ENCODE measurements at places on chromosomes 7 and 10.

DNA sequence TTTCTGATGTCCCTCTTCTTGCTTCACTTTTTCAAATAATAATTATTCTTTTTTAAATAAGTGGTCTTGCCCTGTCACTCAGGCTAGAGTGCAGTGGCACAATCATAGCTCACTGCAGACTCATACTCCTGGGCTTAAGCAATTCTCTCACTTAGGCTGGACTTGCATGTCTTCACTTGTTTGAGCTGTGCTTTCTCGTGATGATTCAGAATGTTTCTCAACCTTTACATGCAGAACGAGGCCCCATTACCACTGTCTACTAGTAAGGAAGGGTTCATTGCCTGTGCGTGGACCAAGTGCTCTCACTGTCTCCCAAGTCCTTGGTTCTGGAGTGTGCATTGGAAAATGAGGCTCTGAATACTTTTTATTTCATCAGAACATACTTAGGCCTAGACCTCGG lies 468.6 kb upstream of the COBL start:
- DNase-seq, result no peak
- H3K27ac ChIP-seq, result no peak overlapping the region
- H3K27me3 ChIP-seq, result no peaks in the 10 kb centered on the region
- H3K36me3 ChIP-seq, result no peaks in the 10 kb centered on the region
- no peak overlapping the region for H3K4me3 ChIP-seq
- H3K4me1 ChIP-seq, result no peaks in the 10 kb centered on the region

DNA sequence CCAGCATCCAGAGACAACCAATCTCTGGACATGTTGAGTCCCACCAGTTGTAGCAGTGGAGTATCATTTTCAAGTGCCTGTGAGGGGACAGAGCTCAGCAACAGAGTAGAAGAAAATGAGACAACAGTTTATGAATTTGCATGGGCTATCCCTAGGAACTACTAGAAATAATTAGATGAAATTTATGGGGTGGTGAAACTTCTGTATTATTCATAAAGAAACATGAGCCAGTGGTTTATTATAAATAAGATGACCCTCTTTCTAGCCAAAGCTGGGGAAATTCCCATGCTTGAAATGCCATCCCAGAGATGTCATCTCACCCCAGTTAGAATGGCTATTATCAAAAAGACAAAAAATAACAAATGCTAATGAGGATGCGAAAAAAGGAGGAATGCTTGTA lies 55.1 kb upstream of the ITGB8 start:
- no peaks in the 10 kb centered on the region for H3K27me3 ChIP-seq
- H3K4me3 ChIP-seq, result no peak overlapping the region
- DNase-seq, result no peak
- no peaks in the 10 kb centered on the region for H3K4me1 ChIP-seq
- no peaks in the 10 kb centered on the region for H3K36me3 ChIP-seq

- H3K4me1 ChIP-seq, result peaks cover 13% of the 10 kb centered on the region
- H3K27me3 ChIP-seq, result no peaks in the 10 kb centered on the region
- H3K36me3 ChIP-seq, result no peaks in the 10 kb centered on the region
- no peak overlapping the region for H3K4me3 ChIP-seq
Measured at GRCh38 chr7:90266808-90267207, 21.8 kb downstream of the CFAP69 start.

DNA sequence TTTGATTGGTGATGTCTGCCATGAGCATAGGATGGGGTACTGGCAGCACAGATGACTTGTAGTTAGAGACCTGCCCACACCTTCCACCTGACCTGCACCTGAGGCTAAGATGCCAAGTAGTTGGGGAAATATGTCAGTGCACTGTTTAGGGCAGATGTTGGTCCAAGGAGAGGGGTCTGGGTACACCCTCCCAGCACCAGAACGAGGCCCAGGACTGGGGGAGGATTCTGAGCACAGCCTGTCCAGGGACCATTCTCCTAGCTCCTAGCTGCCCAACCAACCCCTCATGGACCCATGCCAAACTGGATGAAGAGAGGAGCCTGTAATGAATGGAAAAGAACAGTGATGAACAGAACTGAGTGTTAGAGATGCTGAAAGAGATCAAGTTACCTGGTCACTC lies 28.0 kb downstream of the FRMPD2 start:
- H3K27ac ChIP-seq, result no peak overlapping the region
- no peak for DNase-seq
- H3K4me3 ChIP-seq, result no peak overlapping the region
- H3K36me3 ChIP-seq, result no peaks in the 10 kb centered on the region
- H3K27me3 ChIP-seq, result no peaks in the 10 kb centered on the region

- H3K27me3 ChIP-seq, result no peaks in the 10 kb centered on the region
- H3K27ac ChIP-seq, result no peak overlapping the region
- DNase-seq, result no peak
- no peak overlapping the region for H3K4me3 ChIP-seq
Measured at GRCh38 chr10:131591936-131592335, 280.4 kb upstream of the TCERG1L start.

DNA sequence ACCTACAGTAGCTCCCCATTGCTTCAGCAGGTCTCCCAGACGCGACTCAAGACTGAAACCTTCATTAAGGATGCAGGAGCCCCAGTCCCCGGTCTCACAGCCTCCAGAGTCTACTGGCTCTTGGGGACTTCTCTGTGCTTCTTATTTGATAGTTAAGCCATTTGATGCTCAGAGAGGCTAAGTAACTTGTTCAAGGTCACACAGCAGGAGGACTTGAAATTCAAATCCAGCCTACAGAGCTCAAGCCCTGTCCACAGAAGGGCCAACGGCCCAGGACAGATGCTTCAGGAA lies 21.2 kb upstream of the ZMIZ1 start:
- H3K36me3 ChIP-seq, result no peaks in the 10 kb centered on the region
- no peak for DNase-seq
- no peak overlapping the region for H3K27ac ChIP-seq
- H3K4me3 ChIP-seq, result no peak overlapping the region
- H3K27me3 ChIP-seq, result no peaks in the 10 kb centered on the region
- H3K4me1 ChIP-seq, result peaks cover 52% of the 10 kb centered on the region

- no peaks in the 10 kb centered on the region for H3K27me3 ChIP-seq
- no peak for DNase-seq
- H3K4me1 ChIP-seq, result no peaks in the 10 kb centered on the region
- no peak overlapping the region for H3K27ac ChIP-seq
Measured at GRCh38 chr7:152568972-152569371, 107.0 kb downstream of the XRCC2 start.

GRCh38 chr10:28411648-28412047 lies 108.8 kb upstream of the MPP7 start:
- no peak for DNase-seq
- H3K36me3 ChIP-seq, result no peaks in the 10 kb centered on the region
- H3K27ac ChIP-seq, result no peak overlapping the region
- no peaks in the 10 kb centered on the region for H3K27me3 ChIP-seq

GRCh38 chr10:60846173-60846572 lies 67.9 kb downstream of the CDK1 start:
- H3K36me3 ChIP-seq, result no peaks in the 10 kb centered on the region
- no peak for DNase-seq
- H3K27ac ChIP-seq, result no peak overlapping the region
- no peak overlapping the region for H3K4me3 ChIP-seq

DNA sequence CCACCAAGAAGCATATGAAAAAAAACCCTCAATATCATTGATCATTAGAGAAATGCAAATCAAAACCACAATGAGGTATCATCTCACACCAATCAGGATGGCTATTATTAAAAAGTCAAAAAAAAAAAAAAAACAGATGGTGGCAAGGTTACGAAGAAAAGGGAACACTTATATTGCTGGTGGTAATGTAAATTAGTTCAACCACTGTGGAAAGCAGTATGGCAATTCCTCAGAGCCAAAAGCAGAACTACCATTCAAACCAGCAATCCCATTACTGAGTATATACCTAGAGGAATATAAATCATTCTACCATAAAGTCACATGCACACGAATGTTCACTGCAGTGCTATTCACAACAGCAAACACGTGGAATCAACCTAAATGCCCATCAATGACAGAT lies 46.0 kb downstream of the CNOT4 start:
- H3K27ac ChIP-seq, result no peak overlapping the region
- H3K36me3 ChIP-seq, result no peaks in the 10 kb centered on the region
- no peak for DNase-seq
- H3K4me1 ChIP-seq, result peaks cover 14% of the 10 kb centered on the region

DNA sequence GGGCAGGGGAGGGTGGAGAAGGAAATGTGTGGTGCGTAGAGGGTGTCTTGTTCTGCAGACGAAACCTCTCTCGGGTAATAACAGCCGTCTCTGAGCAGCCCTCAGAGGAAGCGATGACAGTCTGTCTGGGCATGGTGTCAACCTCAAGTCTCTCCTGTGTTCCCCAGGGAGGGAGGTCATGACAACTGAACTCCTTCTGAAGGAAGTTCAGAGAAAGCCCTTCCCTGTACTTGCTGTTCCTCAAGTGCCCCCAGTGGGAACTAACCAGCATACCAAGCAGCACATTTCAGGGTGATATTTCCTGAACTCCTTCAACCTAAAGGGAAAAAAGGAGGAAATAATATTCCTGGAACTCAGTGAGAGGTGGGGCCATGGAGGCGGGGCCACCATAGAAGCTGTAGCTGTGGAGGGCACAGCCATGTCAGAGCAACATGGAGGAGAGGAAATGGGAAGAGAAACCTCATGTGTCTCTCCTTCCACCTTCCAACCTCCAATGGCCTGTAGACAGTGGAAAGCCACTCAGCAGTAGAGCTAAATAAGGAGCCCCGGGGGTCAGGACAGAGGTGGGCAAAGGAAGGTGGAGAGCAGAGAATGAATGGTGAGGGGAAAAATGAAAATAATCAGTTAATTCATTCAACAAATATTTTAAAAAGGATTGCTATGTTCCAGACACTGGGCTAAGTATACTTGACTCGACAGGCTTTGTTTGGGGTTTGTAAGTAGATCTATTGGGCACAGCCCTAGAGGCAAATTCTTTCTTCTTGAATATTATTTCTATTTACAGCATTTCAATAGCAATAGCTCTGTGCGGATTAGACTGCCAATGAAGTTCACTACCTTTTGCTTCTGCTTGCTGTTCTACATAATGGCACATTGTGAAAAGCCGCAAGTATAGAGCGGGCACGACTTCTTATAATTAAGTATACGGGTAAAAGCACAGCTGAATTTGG lies 61.0 kb upstream of the AOAH start:
- DNase-seq, result peak; percentile 20
- peaks cover 7% of the 10 kb centered on the region for H3K4me1 ChIP-seq
- H3K27me3 ChIP-seq, result no peaks in the 10 kb centered on the region
- no peak overlapping the region for H3K4me3 ChIP-seq
- H3K36me3 ChIP-seq, result no peaks in the 10 kb centered on the region
- H3K27ac ChIP-seq, result peak overlapping the region; percentile 21

DNA sequence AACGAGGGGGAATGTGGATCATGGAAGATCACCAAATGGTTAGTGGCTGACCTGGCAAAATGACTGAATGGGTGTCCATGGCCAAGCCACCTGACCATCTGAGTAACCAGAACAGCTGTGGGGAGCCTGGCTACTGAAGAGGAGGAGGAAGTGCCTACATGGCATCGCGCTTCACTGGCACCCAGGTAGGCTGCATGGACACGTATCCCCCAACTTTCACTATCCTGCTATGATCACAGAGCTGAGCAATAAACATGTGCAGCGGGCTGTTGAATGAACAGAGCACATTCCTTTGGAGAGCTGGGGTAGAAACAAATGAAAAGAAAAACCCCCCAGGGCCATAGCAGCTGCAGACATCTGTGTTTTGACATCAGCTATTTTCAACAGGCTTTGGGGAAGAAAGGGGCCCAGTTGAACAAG lies 6.5 kb downstream of the AKR1B1 start:
- no peak for DNase-seq
- no peaks in the 10 kb centered on the region for H3K4me1 ChIP-seq
- H3K27ac ChIP-seq, result no peak overlapping the region
- peaks cover 20% of the 10 kb centered on the region for H3K36me3 ChIP-seq

GRCh38 chr7:375321-375831 lies 85.4 kb downstream of the FOXL3 start:
- H3K27me3 ChIP-seq, result no peaks in the 10 kb centered on the region
- no peaks in the 10 kb centered on the region for H3K36me3 ChIP-seq
- peaks cover 42% of the 10 kb centered on the region for H3K4me1 ChIP-seq
- DNase-seq, result peak; percentile 4

DNA sequence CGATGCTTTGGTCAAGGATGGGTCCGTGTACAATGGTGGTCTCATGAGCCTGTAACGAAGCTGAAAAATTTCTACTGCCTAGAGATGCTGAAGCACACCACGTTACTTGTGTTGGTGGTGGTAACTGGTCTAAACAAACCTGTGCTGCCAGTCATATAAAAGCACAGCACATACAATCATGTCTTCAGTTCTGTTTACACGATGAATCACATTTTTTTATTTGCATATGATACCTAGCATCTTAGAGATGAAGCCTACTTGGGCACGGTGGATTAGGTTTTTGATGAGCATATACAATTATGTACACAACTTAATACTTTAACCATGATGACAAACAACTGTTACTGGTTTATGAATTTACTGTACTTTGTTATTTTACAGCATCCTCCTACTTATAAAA lies 201.0 kb downstream of the ZMYND11 start:
- H3K4me1 ChIP-seq, result no peaks in the 10 kb centered on the region
- peaks cover 2% of the 10 kb centered on the region for H3K36me3 ChIP-seq
- H3K27me3 ChIP-seq, result no peaks in the 10 kb centered on the region
- H3K4me3 ChIP-seq, result no peak overlapping the region

DNA sequence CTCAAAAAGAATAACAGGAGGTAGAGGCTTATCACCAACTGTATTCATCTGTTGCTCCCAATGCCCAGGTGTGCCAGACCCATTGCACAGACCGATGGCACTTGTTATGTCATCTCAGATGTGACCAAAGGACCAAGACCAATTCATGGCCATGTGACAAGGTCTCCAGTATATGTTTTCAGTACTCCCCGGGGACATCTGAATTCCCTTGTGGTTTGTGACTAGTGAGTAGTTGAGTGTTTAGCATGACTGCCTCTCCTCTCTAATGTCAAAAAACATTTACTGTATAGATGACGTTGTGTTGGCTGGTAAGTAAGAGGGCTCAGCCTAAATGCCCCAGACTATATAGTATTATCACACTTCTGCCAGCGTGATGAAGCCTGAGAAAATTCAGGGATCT lies 202.1 kb upstream of the SMIM30 start:
- no peaks in the 10 kb centered on the region for H3K36me3 ChIP-seq
- no peak for DNase-seq
- H3K4me1 ChIP-seq, result no peaks in the 10 kb centered on the region
- no peak overlapping the region for H3K27ac ChIP-seq
- no peaks in the 10 kb centered on the region for H3K27me3 ChIP-seq

- DNase-seq, result no peak
- H3K4me1 ChIP-seq, result no peaks in the 10 kb centered on the region
- H3K27ac ChIP-seq, result no peak overlapping the region
- no peak overlapping the region for H3K4me3 ChIP-seq
Measured at GRCh38 chr7:13155188-13155587, 467.8 kb downstream of the ARL4A start.

GRCh38 chr7:8702807-8703206 lies 269.4 kb downstream of the NXPH1 start:
- H3K4me1 ChIP-seq, result no peaks in the 10 kb centered on the region
- no peak for DNase-seq
- H3K27me3 ChIP-seq, result no peaks in the 10 kb centered on the region
- H3K27ac ChIP-seq, result no peak overlapping the region
- H3K36me3 ChIP-seq, result no peaks in the 10 kb centered on the region

DNA sequence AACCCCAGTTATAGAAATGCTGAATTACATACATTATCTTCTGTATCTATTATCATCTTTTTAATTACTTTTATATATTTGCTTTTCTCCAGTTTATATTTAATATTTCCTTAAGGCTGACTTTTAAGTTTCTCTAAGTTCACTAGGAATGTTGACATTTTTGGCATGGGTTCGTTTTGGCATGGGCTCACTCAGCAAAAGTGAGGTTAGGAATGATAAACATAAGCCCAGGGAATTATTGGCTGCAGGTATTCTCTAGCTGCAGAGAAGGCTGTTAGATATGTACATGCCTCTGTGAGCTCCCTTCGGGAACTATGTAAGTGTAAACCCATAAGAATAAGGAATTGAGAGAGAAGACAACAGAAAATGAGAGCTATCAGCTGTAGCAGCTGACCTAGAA lies 63.6 kb upstream of the RAB18 start:
- H3K36me3 ChIP-seq, result no peaks in the 10 kb centered on the region
- H3K27me3 ChIP-seq, result no peaks in the 10 kb centered on the region
- H3K4me3 ChIP-seq, result no peak overlapping the region
- no peak overlapping the region for H3K27ac ChIP-seq
- H3K4me1 ChIP-seq, result peaks cover 5% of the 10 kb centered on the region

Measured in body of pancreas (tissue), 4 donors.